ENCODE measurements at places on chromosomes 6 and 20.

DNA sequence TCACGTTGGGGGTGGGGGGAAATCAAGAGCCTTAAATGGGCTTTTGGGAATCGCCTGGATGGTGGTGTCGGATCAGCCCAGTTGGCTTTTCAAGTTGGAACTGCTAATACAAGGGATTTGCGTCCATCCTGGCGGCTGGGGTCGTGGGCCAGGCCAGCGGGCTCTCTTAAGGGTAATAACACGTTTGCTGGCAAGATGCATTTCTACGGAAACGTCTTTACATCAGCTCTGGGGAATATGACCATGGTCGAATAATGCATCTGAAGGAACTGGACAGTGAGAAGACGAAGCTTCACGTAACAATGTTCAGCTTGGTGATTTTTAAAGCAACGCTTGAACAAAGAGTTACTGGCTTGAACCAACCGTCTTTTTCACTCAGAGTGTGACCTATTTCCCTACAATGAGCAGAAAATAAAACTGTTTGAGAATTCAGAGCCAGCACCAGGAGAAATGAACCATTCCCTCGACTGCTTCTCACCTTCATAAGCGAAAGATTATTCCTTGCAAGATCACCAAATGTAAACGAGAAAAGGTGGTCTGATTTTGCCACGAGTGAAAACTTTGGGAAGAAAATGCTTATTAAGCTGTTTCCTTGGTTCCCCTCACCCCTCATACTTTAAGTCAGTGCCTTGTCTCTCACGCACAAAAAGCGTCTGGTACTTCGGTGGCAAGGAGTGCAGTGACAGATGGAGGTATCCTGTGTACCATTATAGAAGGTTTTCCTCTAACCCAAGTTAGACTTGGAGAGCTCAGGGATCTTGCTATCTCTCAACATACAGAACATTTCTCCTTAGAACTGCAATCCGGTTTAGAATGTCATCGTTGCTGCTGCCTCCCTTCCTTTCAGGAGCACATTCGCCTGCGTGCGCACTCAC, 1.4 kb upstream of the MARCKS start:
- peaks cover 2% of the 10 kb centered on the region for H3K36me3 ChIP-seq
- H3K27me3 ChIP-seq, result peaks cover 46% of the 10 kb centered on the region
- H3K27ac ChIP-seq, result no peak overlapping the region
- H3K4me3 ChIP-seq, result peak overlapping the region; percentile 51
- H3K4me1 ChIP-seq, result peaks cover 16% of the 10 kb centered on the region

GRCh38 chr20:62346398-62347150, 20.5 kb downstream of the LAMA5 start:
- peaks cover 2% of the 10 kb centered on the region for H3K4me1 ChIP-seq
- no peak overlapping the region for H3K27ac ChIP-seq
- H3K4me3 ChIP-seq, result no peak overlapping the region

DNA sequence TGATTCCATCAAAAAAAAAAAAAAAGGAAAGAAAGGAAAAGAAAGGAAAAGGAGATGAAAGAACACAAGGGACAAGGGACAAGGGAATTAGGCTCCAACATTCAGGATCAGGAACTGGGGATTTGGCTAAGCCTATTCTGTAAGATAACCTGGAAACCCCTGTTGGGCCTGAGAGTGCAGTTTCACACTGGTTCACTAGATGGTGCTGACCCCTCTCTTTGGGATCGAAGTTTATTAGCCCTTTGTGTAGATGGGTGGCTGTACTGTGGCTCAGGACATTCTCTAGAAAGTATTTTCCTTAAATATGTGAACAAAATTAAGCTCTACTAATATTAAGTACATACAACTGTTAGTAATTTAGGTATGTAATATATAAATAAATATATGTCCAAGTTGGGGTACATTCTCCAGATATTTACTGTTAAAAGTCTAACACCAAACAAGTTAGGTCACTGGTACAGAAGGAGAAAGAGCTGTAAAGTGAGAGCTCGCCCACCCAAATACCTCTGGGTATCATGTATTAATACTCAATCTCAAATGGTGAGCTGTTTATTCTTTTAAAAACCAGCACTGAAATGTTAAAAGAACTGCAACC, 6.3 kb downstream of the OR2A4 start:
- no peaks in the 10 kb centered on the region for H3K4me1 ChIP-seq
- DNase-seq, result peak; percentile 27
- no peak overlapping the region for H3K4me3 ChIP-seq
- H3K36me3 ChIP-seq, result no peaks in the 10 kb centered on the region
- H3K27me3 ChIP-seq, result no peaks in the 10 kb centered on the region

GRCh38 chr20:34222208-34222607, 19.0 kb upstream of the ASIP start:
- no peak overlapping the region for H3K27ac ChIP-seq
- H3K4me1 ChIP-seq, result peaks cover 2% of the 10 kb centered on the region
- H3K36me3 ChIP-seq, result no peaks in the 10 kb centered on the region

- no peaks in the 10 kb centered on the region for H3K27me3 ChIP-seq
- no peak for DNase-seq
- H3K27ac ChIP-seq, result peak overlapping the region; percentile 57
- H3K4me3 ChIP-seq, result no peak overlapping the region
Measured at GRCh38 chr6:34241351-34242215, 4.9 kb downstream of the HMGA1 start.

- H3K4me3 ChIP-seq, result no peak overlapping the region
- H3K27ac ChIP-seq, result no peak overlapping the region
- H3K27me3 ChIP-seq, result peaks cover 24% of the 10 kb centered on the region
- DNase-seq, result no peak
Measured at GRCh38 chr6:69848552-69848951, 17.8 kb upstream of the COL19A1 start.

Measured in activated CD4-positive, alpha-beta T cell treated with anti-CD3 and anti-CD28 coated beads, Interleukin-2, amount 10 ng/mL, durations not matched to agents 7 days and 5 days (primary cell).